HL-60 (cell line): ENCODE measurements at places on chromosomes 1 and 21.

DNA sequence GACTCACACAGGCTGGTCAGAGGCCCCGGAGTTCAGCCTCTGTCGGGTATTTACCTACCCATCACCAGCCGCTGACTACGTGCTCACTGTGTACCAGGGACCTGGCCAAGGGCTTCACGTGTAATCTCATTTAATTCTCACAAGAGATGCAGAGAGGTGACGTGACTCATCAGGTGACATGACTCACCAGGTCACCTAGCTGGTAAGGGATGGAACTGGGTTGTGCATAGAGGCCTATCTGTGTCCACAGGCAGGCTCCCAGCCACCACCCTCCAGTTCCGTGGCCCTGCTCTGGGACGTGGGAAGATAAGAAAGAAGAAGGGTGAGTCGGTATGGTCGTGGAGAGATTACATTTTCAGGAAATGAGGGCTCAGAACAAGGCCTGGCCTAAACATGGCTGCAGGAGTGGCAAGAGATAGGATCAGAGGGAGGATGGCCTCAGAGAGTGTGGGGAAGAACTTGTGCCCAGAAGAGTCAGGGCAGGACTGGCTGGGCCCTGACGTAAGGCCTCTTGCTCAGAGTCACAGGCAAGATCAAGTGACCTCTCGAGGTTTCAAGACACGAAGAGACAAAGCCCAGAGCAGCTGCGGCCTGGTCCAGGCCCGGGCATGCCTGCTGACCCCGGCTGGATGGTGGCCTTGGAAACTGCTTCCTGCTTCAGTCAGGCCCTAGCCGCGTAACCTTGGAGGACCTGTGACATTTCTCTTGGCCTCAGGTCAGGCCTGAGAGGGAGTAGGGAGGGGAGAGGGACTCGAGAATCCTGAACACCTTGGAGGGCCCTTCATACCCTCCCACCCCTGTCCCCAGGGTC lies 52.7 kb upstream of the WASF2 start:
- no peak for DNase-seq

GRCh38 chr1:113677250-113678158 lies 81.8 kb downstream of the PHTF1 start:
- no peak for DNase-seq

GRCh38 chr1:174800216-174800851 lies 199.4 kb upstream of the CACYBP start:
- no peak for DNase-seq

GRCh38 chr1:26585471-26585870 lies 55.9 kb downstream of the RPS6KA1 start:
- DNase-seq, result no peak

GRCh38 chr1:36118447-36119204 lies 6.4 kb downstream of the COL8A2 start:
- no peak for DNase-seq
